Activated CD8-positive, alpha-beta memory T cell treated with anti-CD3 and anti-CD28 coated beads, Interleukin-2, amount 50 U/mL, for 4 hours (primary cell): ENCODE measurements at places on chromosomes 4 and X.

DNA sequence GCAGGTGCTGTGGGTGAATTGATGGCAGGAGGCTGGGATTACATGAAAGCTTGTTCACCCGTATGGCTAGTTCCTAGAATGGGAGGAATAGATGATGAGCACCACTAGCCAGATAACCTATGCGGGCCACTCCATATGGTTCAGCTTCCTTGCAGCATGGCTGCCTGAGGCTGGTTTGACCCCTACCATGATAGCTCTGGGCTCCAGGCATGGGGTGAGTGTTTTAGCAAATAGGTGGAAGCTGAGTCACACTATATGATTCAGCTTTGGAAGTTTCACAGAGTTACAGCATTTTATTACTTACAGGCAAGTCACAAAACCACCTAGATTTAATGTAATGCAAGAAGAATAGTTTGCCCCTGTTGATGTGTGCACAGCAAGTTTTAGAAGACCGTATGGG lies 603.2 kb downstream of the STIM2 start:
- DNase-seq = no peak

GRCh38 chrX:40628506-40628905 lies 5.3 kb downstream of the MPC1L start:
- DNase-seq = no peak

GRCh38 chrX:129686422-129686948 lies 31.7 kb upstream of the APLN start:
- no peak for DNase-seq

GRCh38 chr4:102715057-102715456 lies 45.7 kb downstream of the MANBA start:
- DNase-seq = no peak

- DNase-seq = no peak
Measured at GRCh38 chrX:78769101-78769755, 21.7 kb downstream of the LPAR4 start.

- DNase-seq = no peak
Measured at GRCh38 chr4:11805842-11806241, 377.1 kb upstream of the HS3ST1 start.

DNA sequence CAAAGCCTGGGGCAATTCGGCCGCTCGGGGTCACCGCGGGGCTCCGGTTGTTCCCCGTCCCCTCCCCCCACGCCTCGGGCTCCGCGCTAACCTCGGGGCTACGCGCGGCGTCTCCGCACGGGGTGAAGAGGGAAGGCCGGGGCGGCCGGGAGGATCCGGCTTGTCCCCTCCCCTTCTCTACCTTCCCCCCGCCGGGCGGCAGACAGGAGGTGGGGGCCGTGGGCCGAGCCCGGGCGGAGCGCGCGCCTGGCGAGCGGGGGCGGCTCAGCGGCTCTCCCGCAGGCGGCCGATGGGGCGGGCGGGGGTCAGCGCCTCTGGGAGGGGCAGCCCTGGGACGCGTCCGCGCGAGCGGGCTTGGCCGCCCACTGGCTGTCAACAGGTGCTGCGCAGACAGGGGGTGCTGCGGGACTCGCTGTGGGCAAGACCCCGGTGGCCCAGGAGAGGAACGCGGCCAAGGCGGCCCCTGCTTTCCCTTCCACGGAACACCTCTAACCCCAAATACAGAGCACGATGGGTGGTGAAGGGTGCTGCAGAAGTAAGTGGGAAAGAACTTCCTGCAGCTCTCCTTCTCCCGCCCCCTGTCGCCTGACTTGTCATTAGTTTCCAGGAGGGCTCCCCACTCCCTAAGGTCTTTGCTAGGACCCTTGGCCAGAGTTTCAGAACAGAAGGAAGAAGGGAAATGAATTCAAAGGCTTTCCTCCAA lies at the start of gene PDGFC:
Gene PDGFC, minus strand, starts transcription at position 124 of the 703 bp plus-strand sequence. CDS start 896 bp downstream, outside the sequence.
- no peak for DNase-seq

- DNase-seq = no peak
Measured at GRCh38 chr4:177681902-177682301, 239.7 kb upstream of the AGA start.

DNA sequence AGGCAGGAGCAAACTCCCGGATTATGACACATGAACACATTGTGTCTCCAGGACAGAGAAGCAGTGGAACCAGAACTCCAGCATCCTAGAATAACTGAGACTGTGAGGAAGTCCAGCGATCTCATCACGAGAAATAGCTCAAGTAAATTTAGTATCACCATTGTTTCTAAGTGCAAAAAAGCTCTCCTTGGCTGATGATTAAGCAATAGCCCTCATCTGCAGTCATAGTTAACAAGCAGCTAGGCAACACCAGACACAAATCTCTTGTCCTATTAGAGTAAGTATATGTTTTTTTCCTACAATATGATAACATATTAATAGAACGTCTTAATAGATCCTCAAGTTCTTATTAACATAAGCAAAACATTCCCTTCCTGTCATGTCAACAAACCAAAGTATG lies 2.4 kb upstream of the CFAP299 start:
- DNase-seq = no peak

DNA sequence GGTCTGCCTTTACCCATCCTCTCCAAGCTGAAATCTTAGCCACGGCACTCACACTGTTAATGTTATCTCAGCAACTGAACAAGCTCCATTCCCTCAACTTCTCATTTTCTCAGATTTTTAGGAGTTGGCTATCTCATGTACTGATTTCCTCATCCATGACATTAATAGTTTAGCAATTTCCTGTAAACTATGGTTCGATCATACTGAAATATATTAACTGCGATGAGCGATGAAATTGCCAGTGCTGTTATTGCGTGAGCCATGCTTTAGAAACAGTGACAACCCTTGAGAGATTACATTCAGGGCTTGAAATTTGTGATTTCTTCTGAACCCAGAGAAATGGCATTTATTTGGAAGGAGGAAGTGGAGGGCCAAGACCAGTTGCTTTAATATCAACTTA lies 223.7 kb downstream of the GPAT3 start:
- DNase-seq = no peak

GRCh38 chr4:99414401-99414800 lies 20.7 kb downstream of the ADH7 start:
- no peak for DNase-seq

DNA sequence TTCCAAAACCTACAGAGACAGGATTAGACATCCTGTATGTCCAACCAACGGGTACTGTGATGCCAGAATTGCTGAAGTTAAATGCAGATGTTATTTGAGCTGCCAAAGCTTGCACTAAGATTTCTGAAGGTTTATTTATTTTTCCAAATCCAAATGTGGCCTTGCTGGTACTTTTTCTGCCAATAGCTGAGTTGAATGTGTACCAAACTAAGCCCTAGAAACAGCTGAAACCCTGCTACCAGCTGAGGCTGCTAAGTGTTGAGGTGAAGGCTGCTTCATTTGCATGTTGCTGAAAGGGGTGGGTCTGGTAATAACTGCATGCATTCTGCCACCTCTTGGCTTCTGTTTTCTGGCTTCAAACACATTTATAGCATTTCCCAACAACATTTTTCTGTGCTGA lies 366.5 kb downstream of the FAT4 start:
- no peak for DNase-seq

DNA sequence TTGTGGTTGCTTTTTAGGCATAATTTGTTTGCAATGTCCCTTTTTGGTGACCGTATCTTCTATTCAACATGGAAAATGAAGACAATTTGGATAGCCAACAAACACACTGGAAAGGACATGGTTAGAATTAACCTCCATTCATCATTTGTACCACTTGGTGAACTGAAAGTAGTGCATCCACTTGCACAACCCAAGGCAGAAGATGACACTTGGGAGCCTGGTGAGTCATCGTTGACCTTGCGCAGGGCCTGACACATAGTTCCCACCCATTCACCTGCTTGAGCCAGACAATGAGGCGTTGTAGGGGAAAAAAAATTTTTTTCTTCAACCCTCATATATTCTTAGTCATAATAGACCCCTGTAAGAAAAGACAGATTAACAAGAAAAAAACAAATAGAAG lies 32.4 kb downstream of the EGF start:
- peak; percentile 19 for DNase-seq

GRCh38 chr4:105991726-105992125 lies 96.5 kb downstream of the NPNT start:
- DNase-seq = no peak

GRCh38 chr4:10168151-10168550 lies 51.6 kb upstream of the WDR1 start:
- DNase-seq = no peak

- no peak for DNase-seq
Measured at GRCh38 chrX:40057405-40057804, 40.4 kb downstream of the BCOR start.

DNA sequence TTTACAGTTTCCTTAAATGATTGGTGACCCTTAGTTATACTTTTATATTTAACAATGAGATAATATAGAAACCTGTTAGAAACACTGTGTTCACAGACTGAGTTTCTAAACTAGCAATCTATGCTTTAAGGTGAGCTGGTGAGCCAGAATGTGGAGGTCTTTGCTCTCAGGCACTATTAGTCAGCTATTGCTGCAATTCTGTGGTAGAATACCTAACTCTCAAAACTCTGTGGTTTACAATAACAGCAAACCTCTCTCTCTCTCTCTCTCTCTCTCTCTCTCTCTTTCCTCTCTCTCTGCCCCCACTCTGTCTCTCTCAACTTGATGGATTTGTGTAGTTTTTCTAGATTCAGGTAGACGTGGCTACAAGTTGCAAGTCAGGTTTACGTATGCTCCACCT lies 17.6 kb upstream of the LCORL start:
- DNase-seq = no peak

GRCh38 chrX:14232688-14233087 lies 203.0 kb upstream of the GEMIN8 start:
- no peak for DNase-seq

DNA sequence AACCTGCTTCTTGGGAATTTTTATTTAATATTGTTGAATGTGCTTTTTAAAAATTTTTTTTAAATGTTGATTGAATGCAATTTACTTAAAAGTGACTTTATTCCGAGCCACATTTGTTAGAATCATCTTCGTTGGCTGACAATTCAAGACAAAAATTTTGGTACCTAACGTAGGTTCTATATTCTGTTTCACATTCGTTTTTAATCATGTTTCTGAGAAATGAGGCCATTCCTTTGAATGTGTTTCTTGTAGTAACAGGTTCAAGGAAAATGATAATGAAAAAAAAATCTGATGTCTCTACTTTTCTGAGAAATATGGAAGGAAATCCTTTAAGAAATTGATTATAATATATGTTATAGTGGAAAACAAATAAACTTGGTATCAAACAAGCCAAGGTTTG lies 92.3 kb upstream of the DCLK2 start:
- no peak for DNase-seq

DNA sequence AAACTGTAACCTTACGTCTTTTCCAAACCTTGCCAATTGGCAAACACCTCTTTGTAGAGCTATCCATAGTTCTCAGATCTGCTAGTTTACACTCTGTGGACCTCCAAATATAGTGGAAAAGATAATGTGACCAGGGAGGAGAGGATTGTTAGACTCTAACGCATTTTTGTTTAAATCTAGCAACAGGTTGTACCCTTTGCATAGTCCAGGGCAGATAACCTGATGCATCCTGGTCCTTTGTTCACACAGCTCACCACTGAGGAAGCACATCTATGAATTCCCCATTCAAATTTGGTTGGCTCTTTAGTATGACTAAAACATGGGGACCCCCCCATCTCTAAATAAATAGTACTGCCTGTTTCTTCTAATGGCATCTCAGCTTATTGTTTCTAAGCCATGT lies 55.9 kb downstream of the PAGE2 start:
- no peak for DNase-seq

DNA sequence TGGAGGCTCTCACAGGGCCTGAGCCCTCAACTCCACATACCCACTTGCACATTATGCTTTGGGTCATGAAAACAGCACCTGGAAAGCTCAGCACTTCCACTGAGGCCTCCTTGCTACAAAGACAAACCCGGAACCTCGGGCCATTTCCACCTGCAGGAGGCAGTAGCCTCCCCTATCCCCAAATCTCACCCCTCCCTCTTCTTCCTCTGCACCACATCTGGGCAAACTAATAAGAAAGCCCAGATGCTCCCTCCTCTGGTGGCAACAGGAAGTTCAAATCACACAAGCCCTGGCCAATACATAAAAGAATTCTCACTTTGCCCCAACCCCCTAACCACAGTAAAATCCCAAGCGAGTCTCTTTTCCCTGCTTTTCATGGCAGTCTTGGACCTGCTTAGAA lies 136.4 kb downstream of the MAPK10 start:
- DNase-seq = no peak

DNA sequence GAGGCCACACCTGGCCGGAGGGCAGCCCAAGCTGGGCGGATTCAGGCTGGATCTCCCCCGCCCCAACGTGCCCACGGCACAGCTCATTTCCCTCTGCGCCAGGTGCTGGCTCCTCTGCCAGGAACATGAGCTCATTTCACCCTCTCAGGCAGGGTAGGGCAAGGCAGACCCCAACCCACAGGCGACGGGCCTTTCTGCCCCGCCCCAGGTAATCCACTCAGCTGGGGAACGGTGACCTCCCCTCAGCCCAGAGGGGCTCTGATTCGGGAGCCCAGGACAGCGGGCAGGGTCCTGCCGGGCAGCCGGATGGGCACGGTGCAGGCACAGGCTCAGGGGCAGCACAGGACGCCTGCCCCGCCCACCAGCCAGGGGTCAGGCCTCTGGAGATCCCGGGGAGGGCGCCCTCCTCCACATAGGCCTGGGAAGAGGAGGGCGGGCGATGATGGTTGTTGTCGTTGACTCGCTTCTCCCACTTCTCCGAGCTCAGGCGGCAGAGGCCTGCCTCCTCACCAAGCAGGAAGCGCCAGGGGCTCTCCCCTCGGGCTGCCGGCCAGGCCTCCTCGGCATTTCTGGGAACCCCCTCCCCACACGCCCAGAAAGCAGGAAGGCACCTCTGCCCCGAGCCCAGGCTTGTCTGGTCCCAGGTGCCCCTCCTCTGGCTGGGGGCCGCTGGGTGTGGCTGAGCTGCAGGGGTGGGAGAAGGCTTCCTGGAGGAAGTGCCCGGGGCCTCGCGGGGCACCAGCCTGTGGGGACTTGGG lies 31.1 kb downstream of the TACC3 start:
- no peak for DNase-seq

GRCh38 chr4:2411786-2412510 lies 6.5 kb downstream of the ZFYVE28 start:
- no peak for DNase-seq

DNA sequence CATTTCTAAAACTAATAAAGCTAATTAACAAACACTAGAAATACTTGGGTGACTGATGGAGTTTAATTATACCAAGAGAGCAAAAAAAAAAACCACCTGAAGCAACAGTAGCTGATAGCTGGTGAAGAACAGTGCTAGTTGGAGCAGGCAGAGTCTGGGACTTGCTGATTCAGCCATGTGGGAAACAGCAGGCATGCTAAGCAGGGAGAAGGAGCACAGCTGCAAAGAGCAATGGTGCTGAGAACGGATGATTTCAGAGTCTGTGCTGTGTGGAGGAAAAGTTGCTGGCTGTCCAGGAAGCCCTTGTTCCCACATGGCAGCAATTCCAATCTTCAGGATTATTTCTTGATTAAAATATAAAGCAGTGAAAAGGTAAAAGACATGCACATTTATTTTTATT lies 68.8 kb downstream of the NPY1R start:
- no peak for DNase-seq
